ENCODE measurements at places on chromosomes 7 and 10. TPM values are rescaled to one million over a fixed set of nuclear protein-coding genes. Genes with fewer than 3 reads are reported as not detected.

Gene CLRN3
- not detected for total RNA-seq

Gene EVX1
- not detected for total RNA-seq

DNA sequence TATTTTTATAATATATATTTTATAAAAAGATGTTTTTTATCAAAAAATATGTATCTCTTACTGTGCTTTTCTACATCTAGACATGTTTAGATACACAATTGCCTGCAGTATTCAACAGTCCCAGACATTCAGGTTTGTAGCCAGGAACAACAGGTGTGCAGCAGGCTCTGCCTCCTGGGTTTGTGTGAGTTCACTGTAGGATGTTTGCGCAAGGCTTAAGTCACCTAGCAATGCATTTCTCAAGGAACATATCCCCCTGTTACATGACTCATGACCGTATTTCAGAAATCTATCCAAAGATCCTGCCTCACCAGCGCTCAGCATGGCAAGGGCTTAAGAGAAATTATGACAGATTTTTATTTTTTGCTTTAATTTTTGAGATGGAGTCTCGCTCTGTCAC lies 41.5 kb downstream of the PITRM1 start:
- no peaks in the 10 kb centered on the region for H3K27me3 ChIP-seq
- no peak overlapping the region for H3K27ac ChIP-seq
- H3K4me3 ChIP-seq, result no peak overlapping the region
- no peaks in the 10 kb centered on the region for H3K4me1 ChIP-seq

DNA sequence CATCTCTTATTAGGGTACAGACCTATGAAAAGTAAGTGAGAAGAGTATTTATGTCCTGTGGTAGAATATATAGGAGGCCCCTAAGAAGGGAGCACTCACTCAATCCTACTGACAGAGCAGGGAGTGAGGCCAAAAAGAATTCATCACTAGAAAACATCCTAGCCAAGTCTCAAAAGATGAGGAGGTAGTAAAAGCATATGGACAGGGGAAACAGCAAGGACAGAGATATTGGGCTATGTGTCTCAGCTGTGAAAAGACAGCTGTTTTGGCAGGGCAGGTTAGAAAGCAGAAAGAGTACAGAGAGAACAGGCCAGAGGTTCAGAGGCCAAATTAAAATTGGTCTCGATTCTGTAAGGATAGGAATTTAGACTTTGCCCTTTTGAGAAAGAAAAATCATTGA lies 548.3 kb upstream of the ANKRD30A start:
- H3K27ac ChIP-seq, result no peak overlapping the region
- H3K4me3 ChIP-seq, result no peak overlapping the region
- DNase-seq, result no peak
- H3K4me1 ChIP-seq, result no peaks in the 10 kb centered on the region
- no peaks in the 10 kb centered on the region for H3K36me3 ChIP-seq

Gene OPN4
- total RNA-seq, result not detected

Gene MAD1L1
- 47.3 TPM for total RNA-seq

GRCh38 chr7:113314594-113314993 lies 196.2 kb upstream of the SMIM30 start:
- no peaks in the 10 kb centered on the region for H3K4me1 ChIP-seq
- no peak overlapping the region for H3K27ac ChIP-seq
- no peak overlapping the region for H3K4me3 ChIP-seq
- no peaks in the 10 kb centered on the region for H3K27me3 ChIP-seq

DNA sequence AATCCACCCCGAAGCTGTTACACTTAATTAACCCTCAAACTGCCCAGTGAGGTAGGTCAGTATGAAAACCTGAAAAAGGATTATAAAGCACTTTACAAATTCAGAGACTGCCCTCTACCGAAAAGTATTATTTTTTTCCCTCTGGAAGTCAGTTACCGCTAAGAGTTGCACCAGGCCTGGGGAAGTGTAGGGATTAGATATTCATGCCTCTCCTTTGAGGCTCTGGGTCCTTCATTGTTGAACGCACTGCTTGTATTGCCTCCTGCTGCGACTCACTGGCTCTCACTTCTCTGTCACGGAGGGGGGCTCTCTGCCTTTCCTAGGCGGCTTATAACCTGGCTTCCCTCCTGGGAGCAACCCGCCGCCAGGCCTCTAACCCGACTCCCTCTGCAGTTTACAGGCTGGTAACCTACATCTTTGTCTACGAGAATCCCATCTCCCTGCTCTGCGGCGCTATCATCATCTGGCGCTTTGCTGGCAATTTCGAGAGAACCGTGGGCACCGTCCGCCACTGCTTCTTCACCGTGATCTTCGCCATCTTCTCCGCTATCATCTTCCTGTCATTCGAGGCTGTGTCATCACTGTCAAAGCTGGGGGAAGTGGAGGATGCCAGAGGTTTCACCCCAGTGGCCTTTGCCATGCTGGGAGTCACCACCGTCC lies 2.7 kb downstream of the RHBDD2 start:
- peaks cover 41% of the 10 kb centered on the region for H3K36me3 ChIP-seq
- H3K4me1 ChIP-seq, result peaks cover 22% of the 10 kb centered on the region
- H3K27me3 ChIP-seq, result no peaks in the 10 kb centered on the region
- H3K4me3 ChIP-seq, result no peak overlapping the region
- no peak overlapping the region for H3K27ac ChIP-seq

Data from CD8-positive, alpha-beta memory T cell (primary cell).